ENCODE measurements at places on chromosomes 4 and X.

DNA sequence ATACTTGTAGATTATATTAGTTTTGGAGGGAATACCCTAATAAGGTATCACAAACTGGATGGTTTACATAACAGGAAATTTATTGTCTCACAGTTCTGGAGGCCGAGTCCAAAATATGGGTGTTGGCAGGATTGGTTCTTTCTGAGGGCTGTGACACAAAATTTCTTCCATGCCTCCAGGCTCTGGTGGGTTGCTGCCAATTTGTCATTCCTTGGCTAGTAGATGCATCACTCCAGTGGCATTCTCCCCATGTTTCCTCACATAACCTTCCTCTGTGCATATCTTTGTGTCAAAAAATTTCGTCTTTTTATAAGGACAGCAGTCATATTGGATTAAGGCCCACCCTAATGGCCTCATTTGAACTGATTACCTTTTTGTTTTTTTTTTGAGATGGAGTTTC, 49.3 kb downstream of the APELA start:
- no peak for DNase-seq

DNA sequence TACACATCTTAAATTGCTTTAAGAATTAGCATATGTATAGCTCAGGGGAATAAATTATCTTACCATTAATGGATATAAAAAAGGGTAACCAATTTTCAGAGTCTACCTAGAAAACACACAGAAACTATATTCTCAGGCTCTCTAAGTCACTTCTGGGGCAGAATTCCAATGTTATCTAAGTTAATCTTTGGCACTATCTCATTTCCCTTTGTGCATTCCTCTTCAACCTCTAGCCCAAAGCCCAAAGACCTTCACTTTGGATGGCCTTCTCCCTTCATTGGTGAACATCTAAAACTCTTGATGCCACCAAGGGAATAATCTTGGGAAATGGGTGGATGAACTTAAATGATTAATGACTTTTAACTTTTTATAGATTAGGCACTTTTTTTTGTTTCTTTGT, 108.3 kb downstream of the APBB2 start:
- DNase-seq, result no peak

DNA sequence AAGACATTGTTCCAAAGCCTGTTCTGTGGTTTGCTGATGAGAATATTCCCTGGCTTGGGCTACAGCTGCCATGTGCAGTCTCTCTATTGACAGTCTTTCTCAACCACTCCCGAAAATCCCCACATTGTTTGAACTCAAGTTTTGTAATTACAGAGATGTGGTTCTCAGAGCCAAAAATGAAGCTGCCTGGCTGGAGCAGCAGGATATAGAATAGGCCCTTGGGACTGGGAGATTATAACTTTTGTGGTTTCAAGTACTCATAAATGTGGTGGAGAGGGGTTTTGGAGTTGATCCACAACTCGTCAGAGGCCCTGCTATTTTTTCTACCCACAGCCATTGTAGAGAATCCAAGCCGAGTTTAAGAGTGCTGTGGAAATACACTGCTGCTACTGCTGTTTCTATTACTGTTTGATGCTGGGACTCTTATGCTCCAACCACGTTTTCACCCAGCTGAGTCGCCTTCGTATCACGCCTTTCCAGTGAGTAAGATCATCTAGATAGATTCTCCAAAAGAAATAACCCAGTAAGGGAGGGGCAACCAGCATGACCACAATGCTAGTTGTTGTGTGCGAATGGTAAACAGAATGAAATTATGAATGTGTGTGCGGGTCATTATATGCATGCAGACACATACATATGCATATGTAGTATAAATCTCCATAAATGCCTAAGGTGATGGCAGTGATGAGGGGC, 57.1 kb upstream of the ATXN3L start:
- no peak for DNase-seq

- DNase-seq, result no peak
These were observed 131.4 kb downstream of the TRAM1L1 start for GRCh38 chr4:116953947-116954346.

DNA sequence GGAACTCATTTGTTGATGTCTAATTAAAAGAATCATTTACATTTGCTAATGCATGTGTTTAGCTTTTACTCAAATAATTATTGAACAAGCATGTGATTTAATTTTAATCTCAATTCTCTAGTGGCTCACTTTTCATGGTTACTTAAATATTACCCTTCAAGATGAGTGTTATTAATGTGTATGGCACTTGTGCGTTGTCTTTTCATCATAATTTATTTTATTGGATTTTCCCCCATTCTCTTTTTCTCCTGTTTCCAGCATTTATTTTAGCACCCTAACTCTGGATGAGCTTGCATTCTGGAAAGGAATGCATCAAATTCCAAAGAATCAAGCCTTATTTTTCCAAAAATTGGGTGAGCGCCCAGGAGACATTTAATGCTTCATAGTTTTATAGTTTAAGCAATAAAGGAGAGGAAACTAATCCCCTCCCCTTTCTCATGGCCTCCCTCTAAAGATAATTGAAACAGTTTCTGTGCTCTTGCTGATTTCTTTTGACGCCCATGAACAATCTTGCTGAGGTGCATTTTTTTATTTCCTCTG, 191.1 kb upstream of the FAT4 start:
- DNase-seq, result no peak

Data from stimulated activated CD4-positive, alpha-beta T cell treated with anti-CD3 and anti-CD28 coated beads, Interleukin-15, amount 100 ng/mL, for 48 hours (primary cell).